Mucosa of descending colon (tissue), 3 donors: ENCODE measurements at places on chromosomes 13 and 19. TPM values are rescaled to one million over a fixed set of nuclear protein-coding genes. Genes with fewer than 3 reads are reported as not detected.

The KIR3DL2 gene
- 0.26 TPM for total RNA-seq

The ZNF429 gene
- 18.7 TPM for total RNA-seq

The FAM83E gene
- total RNA-seq, result 180 TPM

The CLDND2 gene
- total RNA-seq, result 2.1 TPM

The TMPRSS9 gene
- total RNA-seq, result 0.41 TPM

The ECSIT gene
- 69.6 TPM for total RNA-seq

The URI1 gene
- total RNA-seq, result 65.5 TPM

The CKAP2 gene
- total RNA-seq, result 18.8 TPM

DNA sequence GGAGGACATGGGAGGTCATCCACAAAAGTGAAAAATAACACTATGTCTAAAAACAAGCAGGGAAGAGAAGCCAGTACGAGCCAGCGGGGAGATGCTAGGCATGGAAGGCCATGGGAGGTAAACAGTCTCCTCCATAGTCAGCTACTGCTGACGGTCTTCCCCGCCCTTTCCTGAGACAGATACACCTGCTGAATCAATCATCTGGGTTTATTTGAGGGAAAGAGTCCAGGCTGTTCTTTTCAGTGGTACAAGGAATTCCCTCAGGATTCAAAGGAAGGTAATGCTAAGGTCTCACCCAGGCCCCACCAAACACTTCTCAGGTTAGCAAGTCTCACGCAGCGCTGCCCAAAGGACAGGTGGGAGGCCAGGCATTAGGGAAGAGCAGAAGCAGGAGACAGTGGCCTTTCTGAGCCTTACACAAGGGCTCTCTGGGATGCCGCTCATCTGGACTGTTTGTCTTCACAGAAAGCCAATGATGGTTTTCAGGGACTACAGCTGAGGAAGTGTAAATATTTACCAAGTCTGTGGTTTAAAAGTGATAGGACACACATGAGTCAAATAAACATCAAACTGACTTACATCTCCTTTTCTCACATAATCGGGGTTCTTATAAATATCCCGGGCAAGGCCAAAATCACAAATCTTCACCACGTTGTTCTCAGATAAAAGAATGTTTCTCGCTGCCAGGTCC is 173.9 kb downstream of the FLT1 start:
- DNase-seq, result no peak

DNA sequence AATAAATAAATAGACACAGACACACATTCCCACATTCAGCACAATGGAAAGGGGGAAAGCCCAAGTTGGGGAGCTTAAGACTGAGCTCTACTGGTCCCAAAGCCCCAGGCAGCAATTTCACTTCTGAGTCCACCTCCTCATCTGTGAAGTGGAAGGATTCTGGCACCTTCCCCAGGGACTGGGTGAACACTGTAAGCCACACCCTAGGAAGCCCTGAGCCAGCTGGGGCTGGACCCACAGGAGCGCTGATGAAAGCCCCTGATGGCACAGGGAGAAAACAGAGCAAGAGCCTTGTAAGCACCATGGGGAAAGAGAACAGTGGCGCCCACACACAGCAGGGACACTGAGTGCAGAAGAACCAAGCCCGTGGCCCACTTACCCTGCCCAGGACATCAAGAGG is 37.8 kb downstream of the EPS15L1 start:
- DNase-seq, result no peak

GRCh38 chr13:56166864-56167263 is 973.9 kb upstream of the PRR20A start:
- no peak for DNase-seq

- no peak for DNase-seq
Observed at GRCh38 chr13:24179486-24179850, 18.9 kb downstream of the SPATA13 start.

DNA sequence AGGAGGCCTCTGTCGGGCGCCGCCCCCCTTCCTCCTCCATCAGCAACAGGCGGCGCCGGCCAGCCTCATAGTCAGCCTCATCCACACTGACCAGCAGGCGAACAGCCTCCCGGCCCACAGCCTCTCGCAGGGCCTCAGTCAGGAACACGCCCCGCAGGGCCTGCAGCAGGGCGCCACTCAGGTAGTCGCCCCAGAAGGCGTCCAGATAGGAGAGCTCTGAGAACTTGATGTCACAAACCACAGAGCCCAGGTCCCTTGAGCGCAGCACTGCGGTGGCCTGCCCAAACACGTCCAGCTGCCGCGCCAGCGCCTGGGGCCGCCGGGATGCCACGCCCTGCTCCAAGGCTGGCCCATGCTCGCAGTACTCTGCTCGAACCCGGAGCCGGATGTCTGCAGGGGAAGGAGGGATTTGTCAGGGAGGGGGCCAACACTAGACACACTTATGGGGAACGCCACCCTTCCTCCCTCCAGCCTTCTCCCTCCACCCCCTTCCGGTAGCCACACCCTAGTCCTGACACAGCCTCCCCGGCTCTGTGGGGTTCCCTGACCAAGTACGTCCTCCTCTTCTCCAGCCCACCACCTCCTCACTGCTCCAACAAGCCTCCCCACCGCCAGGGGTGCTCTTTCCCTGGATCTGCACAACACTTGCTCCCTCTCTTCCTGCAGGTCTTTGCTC is 17.9 kb downstream of the DEDD2 start:
- peak; percentile 64 for DNase-seq

DNA sequence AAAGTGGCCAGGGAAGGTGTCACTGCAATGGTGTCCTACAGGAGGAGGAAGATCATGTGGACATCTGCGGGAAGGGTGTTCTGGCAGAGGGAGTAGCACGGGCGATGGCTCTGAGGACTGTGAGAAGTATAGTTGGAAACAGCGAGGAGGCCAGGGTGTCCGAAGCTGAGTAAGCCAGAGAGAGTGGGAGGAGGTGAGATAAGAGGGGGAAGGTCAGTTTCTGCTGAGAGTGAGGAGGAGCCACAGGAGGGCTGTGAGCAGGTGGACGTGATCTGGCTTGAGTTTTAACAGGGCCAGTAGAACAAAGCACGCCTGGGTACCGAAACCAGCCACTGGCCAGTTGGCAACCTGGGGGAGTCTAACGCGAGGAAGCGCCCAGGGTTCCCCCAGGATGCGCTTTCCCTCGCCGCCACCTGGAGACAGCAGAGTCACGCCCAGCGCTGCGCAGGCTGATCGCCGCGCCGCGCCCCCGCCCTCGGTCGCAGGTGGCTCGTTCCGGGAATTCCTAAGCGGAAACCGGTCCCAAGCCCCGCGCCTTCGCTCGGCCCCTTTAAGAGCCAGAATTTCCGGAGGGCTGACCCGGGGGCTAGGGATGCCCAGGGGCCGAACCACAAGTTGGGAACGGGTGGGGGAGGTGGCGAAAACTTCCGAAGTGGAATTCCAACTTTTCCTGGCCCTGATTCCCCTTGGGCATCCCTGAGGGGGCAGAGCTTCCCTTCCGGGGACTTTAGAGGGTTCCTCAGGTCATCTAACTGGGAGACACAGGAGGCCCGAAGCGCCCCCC is 1.1 kb upstream of the LSR start:
- peak; percentile 93 for DNase-seq

DNA sequence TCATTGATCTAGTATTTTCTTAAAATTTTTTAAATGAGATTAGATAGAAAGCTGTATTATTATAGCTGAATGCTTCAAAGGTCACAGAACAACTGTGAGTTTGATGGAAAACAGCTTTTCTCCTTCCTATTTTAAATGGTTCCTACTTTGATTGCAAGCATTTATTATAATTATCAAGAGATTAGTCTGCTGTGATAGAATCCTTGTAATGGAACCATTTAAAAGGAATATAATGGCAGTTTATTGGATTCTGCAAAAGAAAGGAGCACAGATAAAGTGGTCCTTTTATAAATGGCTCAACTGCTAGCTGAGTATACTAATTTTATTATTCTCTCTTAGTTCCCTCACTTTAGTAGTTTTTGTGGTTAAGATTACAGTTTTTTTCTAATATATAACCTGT is 87.0 kb downstream of the MAB21L1 start:
- no peak for DNase-seq

- peak; percentile 34 for DNase-seq
Observed at GRCh38 chr13:46698014-46698413, 98.9 kb downstream of the ESD start.
